HCEC 1CT (cell line): ENCODE measurements at places on chromosomes 6 and 20.

DNA sequence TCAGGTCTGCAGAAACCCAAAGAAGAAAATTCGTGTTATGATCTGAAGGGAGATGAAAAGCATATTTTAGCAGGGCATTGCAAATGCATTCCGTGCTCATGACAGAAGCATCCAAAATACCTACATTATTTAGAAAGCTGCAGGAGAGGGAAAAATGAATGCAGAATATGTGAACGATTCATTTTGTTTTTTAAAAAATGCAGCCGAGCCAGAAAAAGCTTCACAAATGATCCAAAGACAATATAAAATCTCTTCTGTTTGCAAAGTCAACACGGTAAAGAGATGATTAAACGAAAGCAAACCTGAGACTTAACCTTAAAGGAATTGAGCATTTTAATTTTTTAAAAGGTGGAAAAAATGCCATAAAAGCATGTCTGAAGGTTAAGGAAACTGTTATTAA lies 136.1 kb upstream of the SULF2 start:
- no peak for DNase-seq

DNA sequence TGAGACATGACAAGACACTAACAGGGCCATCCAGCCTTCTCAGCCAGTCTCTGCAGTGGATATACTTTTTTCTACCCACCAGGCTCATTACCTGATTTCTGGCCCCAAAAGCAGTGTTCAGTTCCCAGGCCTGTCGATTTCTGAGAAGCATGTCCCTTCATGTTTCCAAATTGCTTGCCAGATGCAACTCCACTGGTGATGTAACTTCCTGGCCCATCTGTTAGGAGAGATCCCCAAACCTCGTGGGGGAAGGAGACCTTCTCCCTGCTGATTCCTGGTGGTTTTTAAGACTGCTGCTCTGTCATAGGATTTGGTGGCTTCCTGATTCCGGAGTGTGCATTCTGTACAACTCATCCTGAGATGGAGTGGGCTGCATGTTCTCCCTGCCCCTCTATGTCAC lies 31.6 kb upstream of the MRPS10 start:
- no peak for DNase-seq

DNA sequence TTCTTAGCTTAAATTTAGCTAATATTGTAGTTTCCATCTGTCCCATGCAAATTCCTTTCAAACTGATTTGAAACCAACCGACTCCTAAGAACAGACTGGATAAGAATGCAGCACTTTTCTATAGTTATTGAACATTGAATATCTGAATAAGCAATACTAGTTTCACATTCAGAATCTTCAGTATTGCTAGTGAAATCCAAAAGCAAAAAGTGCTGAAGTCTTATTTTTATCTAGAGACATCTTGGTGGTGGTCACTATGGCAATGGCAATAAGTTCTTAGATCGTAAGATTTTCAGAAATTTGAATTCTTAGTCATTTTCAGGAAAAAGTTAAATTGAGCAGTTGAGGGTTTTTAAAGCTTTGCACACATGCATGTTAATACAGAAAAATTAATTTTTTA lies 2.7 kb downstream of the TFB1M start:
- DNase-seq = no peak

DNA sequence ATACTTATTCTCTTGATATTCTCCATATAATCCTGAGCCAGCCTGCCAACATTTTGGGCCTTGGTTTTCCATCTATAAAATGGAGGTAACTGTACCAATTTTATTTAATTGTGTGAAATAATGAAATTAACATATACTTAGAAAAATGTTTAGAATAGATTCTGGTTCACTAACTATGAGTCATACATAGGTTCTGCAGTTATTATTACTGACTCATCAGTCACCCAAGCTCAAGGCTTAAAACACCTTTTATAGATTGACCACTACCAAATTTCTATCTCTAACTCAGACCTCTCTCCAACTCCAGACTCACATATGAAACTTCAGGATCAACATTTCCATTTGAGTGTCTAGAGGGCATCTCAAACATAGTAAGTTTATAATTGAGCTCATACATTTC lies 1277.2 kb upstream of the GJE1 start:
- DNase-seq = peak; percentile 24

DNA sequence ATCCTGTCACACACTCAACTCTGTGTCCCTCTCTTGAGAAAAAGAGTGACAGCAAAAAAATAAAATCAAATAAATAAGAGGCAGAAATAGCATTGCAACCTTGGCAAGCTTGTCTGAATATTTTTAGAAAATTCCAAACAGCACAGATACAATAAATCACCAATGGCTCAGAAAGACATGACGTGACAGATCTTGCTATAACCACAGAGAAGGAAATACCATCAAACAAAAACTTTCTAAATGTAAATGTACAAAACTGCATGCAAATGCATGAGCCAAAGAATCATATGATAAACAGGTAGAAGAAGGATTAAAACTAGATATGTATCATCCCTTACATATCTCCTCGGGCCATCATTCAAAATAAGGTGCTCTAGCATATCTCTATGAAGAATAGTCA lies 549.2 kb upstream of the NOX3 start:
- DNase-seq = no peak

- no peak for DNase-seq
Observed at GRCh38 chr6:22025468-22026163, 271.2 kb downstream of the PRL start.

GRCh38 chr6:136129365-136129764 lies 120.7 kb downstream of the MTFR2 start:
- DNase-seq = no peak

DNA sequence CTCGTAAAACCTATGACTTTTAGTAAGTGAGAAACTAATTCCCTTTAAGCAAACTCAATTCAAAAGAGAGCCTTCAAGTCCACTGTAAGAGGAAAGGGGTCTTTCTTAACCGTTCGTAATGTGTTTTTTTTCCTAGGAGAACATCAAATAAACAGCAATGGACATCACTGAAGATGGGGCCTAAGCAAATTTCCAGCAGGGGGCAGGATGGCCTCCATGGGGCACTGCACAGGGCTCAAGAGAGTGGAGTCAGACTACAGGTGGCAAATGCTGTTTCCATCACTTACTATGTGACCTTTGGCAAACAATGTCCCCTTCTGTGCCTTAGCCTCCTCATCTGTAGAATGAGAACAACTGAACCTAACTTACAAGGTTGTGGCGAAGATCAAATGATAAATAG lies 88.7 kb downstream of the ARHGAP18 start:
- peak; percentile 17 for DNase-seq

DNA sequence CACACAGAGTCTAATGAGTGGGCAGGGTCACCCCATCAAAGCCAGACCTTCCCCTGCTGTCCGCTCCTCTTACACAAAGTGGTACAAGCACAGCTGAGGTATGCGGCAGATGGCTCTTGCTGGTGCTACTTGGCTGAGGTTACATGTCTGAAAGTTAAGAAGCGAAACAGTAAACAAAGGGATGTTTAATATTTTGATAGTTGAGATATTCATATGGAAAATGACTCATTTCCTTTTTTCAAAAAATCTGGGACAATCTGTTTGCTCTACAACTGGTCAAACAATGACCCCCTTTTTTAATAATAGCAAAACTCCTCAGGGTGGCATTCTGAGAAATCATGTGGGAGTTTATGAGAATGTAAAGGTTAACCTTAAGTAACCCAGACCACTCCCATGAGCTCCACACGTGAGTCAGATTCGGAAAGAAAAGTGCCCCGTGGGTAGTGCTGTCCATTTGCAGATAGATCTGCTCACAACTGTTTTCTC lies 245.3 kb downstream of the TBXT start:
- no peak for DNase-seq
